Stromal cell of bone marrow (primary cell): ENCODE measurements at places on chromosomes 1 and 21.
A peak's percentile ranks its signal among the peaks of the same experiment; 100 is the strongest.

- DNase-seq = peak; percentile 24
Observed at GRCh38 chr1:154344977-154345837, 19.9 kb downstream of the ATP8B2 start.

GRCh38 chr1:6280761-6281451 is 20.0 kb upstream of the GPR153 start:
- no peak for DNase-seq

DNA sequence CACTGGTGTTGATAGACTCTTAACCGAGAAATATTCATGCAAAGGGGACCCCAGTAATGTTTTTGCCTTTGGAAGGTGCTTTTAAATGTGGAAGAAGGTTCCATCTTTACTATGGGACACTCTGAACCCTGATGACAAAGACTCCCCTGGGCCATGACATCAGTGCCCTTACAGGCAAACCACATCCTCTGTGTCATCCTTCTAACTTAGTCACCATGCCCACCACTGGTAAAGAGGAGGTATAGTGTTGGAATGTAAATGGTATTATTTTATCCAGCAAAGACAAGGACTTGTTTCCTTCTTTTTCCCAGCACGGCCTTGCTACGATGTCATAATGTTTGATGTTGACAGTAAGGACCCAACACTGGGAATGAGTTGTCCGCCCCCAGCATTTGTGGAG is 12.6 kb downstream of the METTL13 start:
- no peak for DNase-seq

DNA sequence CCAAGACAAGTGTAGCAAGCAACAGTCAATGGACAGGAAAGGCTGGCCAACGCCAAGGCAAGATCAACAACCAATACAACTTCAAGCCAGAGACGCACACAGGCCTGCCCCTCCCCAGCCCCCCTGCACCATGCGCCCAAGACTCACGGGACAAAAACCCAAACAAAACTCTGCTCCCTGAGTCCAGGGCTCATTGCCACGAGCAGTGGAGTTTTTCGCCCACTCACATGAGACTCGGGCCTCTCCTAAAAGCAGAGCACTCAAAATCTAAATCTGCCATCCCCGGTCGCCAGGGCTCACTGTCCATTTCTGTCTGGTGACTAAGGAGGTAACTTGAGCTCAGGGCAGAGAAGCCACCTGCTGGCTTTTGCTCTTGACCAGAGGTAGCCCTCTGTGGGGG is 174.8 kb downstream of the CLIC6 start:
- DNase-seq = no peak

- no peak for DNase-seq
Observed at GRCh38 chr1:244761279-244761678, 74.2 kb upstream of the COX20 start.

- DNase-seq = peak; percentile 37
Observed at GRCh38 chr1:116909512-116910378, at the start of gene PTGFRN. PTGFRN (plus strand) TSS chr1:116909916; CDS start chr1:116910204, 288 bp downstream.

GRCh38 chr1:84743896-84744295 is 53.6 kb upstream of the SSX2IP start:
- DNase-seq = no peak

- DNase-seq = no peak
Observed at GRCh38 chr1:117556341-117556740, 49.5 kb upstream of the TENT5C start.

DNA sequence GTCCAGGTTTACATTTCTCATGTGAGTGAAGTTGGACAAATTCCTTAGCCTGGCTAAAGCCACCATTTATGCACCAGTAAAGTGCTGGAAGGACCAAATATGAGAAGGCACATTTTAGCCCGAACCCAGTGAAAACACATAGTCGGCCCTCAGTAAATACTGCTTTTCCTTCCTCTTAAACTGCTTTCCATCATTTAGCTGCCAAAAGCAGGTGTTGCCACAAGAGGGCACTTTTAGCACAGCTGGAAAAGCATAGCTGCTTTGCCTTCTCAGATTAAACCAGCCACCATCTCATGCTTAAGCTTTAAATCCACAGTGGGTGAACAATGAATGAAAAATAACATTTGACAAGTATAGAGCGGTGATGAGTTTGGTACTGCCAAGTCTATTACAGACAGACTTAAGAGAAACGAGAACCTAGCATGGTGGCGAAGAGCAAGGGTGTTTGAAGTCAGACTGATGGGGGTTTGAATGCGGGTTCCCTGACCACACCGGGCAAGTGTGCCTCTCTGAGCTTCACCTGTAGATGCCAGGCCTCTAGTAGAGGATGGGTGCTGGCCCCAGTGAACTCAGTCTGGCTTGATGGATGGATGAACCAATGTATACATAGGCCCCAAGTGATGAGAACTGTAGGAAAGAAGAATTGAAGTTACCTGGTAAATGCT is 57.8 kb downstream of the SLC35D1 start:
- peak; percentile 68 for DNase-seq

- DNase-seq = peak; percentile 73
Observed at GRCh38 chr1:201982623-201983379, at the start of gene RNPEP. RNPEP (plus strand) TSS chr1:201982648; CDS start chr1:201982667, 19 bp downstream.

GRCh38 chr21:45596704-45597318 is 46.7 kb upstream of the PCBP3 start:
- no peak for DNase-seq

- DNase-seq = no peak
Observed at GRCh38 chr1:24058671-24059455, 53.1 kb downstream of the MYOM3 start.

GRCh38 chr1:87588495-87588894 is 259.8 kb downstream of the LMO4 start:
- no peak for DNase-seq

DNA sequence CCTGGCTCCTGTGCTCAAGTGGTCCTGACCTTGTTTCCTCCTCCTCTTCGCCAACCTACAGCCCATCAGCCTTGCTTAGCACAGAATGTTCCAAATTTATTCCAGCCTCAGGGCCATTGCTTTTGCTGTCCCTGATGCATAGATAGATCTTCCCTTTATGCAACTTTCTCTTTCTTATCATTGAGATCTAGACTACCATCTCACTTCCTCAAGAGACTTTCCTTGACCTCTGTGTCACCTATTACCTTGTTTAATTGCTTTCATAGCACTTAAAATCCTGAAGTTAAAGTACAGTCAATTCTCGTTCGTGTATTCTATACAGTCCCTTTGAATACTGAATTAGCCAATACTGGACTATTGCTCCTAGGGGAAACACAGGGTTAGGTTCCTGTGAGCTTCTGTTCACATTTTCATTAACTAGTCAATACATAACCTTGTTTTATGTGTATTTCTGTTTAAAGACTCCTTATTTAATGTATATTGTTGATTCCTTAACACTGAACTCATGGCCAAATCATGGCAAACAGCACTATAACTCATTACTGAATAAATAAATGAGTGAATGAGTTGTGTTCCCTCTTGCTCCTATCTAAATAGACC is 26.2 kb upstream of the MCOLN3 start:
- DNase-seq = no peak

DNA sequence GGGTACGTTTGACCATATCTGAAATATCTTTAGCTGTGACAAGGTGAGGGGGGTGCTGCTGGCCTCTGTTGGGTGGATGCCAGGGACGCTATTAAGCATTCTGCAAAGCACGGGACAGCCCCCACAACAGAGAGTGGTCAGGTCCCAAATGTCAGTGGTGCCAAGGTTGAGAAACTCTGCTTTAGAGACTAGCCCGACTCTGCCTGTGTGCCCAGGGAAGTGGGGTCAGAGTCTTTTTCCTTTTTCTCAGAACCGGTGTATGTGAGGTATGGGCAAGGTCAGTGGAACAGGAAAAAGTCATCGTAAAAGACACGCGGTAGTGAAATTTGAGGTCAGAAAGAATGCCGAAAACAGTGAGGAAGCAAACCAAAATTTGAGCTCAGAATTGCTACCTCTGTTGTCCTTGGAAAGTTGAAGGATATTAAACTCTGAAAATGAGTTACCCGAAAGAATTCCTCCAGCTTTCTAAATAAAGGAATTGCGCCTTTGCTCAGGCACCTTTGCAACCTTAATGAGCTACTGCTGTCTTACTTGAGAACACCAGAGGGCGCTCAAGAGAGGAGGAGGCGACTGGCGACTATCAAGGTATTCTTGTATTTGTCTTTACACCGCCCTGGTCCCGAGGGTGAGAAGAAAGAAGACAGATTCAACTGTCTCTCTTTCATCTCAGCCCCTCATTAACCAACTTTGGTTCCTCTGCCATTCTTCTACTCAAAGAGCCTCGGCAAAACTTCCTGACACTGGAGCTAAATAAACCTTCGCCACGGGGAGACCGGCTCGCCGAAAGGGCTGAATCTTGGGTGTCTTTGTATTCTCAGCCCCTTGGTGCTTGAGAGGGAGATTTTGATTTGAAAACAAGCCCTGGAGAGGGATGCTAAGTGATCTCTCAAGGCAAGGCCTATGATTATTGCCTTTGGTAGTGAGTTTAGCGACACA is 85.4 kb upstream of the OLIG2 start:
- no peak for DNase-seq

GRCh38 chr1:44294588-44295007 is 60.5 kb downstream of the ERI3 start:
- DNase-seq = peak; percentile 97

GRCh38 chr21:36926989-36927718 is 39.3 kb downstream of the HLCS start:
- DNase-seq = no peak

- no peak for DNase-seq
Observed at GRCh38 chr1:38244218-38244845, 197.7 kb upstream of the POU3F1 start.

DNA sequence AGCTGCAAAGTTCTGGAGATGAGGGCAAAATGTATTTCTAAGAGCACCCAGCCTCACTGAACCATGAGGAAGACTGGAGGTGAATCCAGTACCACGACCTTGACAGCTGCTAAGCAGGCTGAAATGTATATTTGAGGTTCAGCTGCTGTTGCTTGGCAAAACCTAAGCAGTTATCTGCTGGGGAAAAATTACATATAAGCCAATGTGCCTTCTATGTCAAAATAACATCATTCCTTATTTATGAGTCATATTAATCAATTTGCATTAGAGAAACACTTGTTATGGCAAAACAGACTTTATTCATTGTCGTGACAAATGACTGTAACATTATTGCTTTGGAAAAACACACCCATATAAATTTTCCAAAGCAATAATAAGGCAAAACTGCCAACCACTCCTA is 560.5 kb upstream of the NR5A2 start:
- DNase-seq = no peak

GRCh38 chr21:35547946-35548774 is 499.1 kb upstream of the RUNX1 start:
- peak; percentile 80 for DNase-seq

- DNase-seq = no peak
Observed at GRCh38 chr1:36909946-36910725, 124.2 kb downstream of the GRIK3 start.

DNA sequence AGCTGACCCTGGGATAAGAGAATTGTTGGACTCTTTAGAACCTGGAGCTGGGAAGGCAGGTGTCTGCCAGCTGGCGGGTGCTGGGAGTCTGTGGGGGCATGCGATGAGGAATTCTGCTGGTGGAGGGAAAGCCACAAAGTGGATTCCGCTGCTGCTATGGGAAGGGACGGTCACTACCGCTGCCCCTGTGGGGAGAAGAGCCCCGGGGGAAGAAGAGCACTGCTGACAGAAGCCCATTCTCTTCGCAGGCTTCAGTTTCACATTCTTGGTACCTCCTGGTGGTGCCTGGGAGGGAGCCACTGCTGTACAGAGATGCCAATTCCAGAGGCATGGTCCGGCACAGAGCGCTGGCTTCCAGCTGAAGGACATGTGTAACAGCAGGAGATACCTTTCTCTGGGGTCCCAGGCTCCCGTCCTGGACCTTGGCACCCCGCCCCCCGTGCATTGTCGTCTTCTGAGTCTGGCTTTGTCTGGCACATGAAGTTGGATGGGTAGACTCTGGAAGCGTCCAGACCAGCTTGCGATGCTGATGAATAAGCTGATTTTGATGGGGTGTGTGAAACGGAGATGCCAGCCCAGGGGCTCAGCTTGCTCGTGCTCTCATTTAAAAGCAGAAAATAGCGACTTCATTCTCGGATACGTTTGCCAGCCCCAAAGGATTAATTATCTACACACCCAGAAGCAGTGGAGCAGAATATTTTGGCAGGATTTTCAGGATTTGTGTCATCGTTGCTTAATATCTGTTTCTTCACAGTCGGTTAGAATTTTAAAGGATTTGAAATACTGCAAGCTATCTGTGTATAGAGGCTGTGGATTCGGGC is 13.2 kb downstream of the PDXK start:
- no peak for DNase-seq

DNA sequence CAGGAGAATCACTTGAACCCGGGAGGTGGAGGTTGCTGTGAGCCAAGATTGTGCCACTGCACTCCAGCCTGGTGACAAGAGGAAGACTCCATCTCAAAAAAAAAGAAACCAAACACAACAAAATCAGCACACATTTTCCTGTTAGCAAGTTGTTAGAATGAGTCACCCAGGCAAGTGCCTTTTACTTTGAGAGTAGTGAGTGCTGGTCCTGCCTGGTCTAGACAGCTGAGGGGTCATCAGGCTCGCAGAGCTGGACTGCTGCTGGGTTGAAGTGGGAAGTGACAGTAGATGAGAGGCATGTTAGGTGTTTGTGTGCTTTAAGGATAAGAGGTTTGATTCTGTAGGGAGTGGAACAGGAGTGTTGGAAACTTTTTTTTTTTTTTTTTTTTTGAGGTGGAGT is 31.9 kb downstream of the GNPAT start:
- peak; percentile 2 for DNase-seq

DNA sequence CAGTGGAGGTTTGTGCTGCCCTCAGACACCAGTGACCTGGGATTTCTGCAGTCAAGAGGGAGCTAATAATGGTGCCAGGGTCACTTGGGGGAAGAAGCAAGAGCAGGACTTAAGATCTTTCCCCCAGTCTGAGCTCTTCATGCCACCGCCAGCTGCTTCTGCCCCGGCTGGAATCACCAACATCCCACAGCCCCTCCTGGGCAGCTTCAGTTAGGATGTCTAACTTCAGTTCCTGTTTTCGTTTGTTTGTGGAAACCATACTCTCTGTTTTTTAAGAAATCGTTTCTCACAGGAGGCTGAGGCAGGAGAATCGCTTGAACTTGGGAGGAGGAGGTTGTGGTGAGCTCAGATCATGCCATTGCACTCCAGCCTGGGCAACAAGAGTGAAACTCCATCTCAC is 25.6 kb upstream of the PRDM2 start:
- no peak for DNase-seq

DNA sequence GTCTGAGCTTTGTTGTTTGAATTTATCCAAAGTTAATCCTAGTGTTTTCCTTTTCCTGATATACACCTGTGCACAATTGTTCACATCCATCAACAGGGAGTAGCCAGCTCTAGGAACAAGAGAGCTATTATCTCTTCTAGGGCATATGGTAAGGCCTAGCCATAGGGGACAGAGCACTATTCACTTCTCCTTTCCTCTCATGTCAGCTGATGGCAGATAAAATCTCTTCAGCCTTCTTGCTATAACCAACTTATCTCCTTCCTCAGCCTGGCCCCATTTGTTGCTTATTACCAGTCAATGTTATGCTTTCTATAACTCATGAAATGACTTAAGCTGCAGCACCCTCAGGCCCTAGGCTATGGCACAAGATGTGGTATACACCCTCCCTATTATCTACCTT is 38.9 kb downstream of the PATJ start:
- no peak for DNase-seq
